ENCODE measurements at places on chromosomes 2 and 18.

GRCh38 chr2:85318222-85319074 is 9.3 kb downstream of the TGOLN2 start:
- DNase-seq, result no peak

- no peak for DNase-seq
These were observed 297.8 kb downstream of the SP3 start for GRCh38 chr2:173667415-173667814.

DNA sequence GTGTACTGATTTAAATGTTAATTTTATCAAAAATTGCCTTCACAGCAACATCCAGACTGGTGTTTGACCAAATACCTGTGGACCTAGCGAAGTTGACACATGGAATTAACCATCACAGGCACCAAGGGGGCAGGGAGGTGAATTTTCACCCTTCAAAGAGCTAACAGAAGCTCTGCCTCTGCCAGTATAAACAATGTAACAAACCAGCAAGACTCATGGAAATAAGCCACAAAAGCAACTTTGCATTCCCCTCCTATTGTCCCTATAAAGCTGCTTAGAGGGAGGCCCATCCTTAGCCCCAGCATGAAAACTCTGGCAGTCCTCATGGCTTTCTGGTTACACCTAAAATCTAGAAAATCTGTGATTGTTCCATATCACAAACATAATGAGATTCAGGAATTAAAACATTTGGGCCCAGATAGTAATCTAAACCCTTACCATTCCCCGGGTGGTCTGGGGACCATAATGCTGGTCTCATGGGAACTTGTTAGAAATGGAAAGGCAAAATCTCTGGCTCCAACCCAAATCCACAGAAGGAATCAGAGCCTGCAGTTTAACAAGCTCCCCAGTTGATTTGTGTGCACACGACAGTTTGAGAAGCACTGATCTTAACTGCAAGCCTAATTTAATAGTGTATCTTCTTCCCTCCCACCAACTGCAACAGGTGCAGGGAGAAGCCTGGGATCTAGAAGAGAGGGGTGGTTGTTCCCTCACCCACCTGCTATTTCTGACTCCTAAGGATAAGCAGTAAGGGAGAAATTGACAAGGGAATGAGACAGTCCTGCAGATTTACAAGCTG is 23.1 kb downstream of the SERPINB11 start:
- no peak for DNase-seq

- DNase-seq, result peak; percentile 73
These were observed 92.0 kb upstream of the MSH2 start for GRCh38 chr2:47310801-47311560.

GRCh38 chr2:37301408-37301807 is 23.2 kb downstream of the PRKD3 start:
- DNase-seq, result peak; percentile 66

GRCh38 chr18:55744206-55744605 is 156.2 kb upstream of the TCF4 start:
- DNase-seq, result no peak

DNA sequence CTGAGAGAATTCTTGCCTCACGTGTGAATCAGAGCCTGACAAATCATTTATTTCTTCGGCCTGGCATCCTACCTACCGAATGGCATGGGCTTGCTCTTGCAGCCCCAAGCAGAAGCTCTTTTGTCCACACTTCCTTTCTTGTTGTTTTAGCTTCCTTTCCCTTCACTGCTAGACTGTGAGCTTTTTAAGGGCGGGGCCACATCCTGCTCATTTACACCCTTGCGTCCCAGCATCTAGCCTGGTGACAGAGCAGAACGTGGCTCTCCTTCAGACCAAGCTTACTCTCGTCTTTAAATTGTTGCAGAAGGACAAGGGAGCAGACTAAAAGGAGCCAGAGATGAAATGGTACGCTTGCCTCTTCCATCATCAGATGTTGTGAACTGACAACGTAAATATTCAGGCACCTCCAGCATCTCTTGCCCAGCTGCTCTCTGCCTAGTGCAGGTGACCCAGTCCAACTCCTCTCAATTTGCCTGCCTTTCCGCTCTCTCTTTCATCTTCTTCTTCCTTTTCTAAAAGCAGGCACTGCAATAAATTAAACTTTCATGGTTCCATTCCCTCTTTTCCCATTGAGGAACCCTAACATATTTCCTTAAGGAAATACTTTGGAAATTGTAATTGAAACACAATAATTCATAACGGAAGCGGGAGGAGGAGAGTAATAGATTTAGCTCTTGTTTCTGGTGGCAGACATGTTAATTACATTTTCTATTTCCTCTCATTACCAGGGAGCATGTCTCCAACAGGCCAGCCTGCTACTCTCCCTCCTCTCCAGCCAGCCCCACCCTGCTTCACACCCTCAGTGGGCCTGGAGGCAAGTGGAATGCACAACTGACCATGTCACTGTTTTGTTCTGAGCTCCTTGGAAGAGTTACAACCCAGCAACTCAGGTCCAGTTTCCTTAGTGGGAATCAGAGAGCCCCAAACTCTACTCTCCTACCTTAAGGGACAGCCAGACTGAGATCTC is 228.1 kb upstream of the TRIB2 start:
- no peak for DNase-seq

GRCh38 chr18:48074929-48075706 is 144.7 kb upstream of the SMAD2 start:
- DNase-seq, result no peak

DNA sequence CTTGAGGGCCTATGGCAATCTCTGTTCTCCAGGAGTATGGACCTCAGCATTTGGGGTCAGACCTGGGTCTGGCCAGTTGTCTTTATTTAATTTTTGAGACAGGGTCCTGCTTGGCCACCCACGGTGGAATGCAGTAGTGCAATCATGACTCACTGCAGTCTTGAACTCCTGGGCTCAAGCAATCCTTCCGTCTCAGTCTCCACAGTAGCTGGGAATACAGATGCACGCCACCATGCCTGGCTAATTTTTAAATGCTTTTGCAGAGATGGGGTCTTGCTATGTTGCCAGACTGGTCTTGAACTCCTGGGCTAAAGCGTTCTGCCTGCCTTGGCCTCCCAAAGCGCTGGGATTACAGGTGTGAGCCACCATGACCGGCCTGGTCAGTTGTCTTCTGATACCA is 46.4 kb upstream of the INHBB start:
- DNase-seq, result peak; percentile 74

DNA sequence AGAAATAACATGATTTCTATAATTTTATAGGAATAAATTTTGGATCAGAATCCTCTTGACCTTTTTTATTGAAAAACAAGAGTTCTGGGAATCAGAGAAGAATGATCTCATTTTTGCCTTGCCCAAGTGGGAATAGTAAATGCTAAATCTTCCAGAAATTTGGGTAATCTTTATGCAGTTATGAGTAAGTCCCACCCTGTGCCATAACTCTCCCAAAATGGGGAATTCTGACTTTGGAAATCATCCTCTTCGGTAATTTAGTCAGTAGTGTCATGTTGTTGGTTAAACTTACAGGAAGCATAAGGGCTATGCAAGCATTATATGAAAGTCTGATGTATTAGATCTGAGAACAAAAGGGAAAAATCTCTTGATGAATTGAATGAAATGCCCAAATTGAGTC is 20.6 kb upstream of the ARHGAP28 start:
- no peak for DNase-seq

- DNase-seq, result peak; percentile 89
These were observed 44.9 kb downstream of the TMEM37 start for GRCh38 chr2:119476301-119477112.

DNA sequence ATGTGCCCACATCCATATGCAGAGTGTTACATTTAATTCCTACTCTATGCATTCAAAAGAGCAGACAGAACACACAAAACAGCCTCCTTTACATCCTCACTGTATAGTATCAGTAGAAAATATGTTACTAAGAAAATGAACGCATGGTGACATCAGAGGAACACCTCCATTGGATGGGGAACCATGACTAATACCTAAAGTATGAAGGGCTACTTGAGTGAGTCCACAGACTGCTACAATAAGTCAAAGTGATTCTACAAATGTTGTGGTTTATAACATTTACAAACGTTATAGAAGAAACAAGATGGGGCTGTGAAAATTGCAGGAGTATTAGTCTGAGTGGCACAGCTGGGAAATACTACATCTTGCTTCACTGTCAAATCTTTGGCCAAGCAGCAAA is 1830.9 kb upstream of the PIK3C3 start:
- DNase-seq, result no peak

DNA sequence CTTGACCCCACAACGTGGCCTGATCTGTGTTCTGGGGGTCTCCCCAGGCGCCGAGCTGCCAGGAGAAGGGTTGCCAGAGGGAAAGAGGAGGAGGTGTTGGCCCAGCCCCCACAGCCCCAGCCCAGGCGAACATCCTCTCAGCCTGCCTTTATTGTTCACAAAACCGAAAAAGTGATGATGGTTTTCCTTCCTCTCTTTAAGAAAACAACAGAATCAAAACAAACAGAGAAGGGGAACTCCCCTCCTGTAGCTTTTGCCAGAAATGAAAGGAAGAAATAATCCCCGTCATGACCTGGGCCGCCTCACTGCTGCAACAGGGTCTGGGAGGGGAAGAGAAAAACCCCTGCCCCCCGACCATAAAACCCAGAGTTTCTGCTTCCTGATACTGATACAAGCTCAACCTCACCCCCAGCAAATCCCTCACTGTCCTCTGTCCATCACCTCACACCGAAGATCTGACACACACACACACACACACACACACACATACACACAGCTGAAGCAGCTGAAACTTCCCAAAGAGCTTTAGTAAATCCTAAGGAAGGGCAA is 52.0 kb downstream of the ZFP36L2 start:
- DNase-seq, result no peak

- no peak for DNase-seq
These were observed 566.6 kb upstream of the VRK2 start for GRCh38 chr2:57479981-57480380.

GRCh38 chr2:101140237-101140636 is 10.9 kb downstream of the TBC1D8 start:
- DNase-seq, result no peak

GRCh38 chr2:206001912-206002311 is 84.1 kb downstream of the INO80D start:
- no peak for DNase-seq

GRCh38 chr2:164554487-164554886 is 66.8 kb downstream of the GRB14 start:
- DNase-seq, result no peak

DNA sequence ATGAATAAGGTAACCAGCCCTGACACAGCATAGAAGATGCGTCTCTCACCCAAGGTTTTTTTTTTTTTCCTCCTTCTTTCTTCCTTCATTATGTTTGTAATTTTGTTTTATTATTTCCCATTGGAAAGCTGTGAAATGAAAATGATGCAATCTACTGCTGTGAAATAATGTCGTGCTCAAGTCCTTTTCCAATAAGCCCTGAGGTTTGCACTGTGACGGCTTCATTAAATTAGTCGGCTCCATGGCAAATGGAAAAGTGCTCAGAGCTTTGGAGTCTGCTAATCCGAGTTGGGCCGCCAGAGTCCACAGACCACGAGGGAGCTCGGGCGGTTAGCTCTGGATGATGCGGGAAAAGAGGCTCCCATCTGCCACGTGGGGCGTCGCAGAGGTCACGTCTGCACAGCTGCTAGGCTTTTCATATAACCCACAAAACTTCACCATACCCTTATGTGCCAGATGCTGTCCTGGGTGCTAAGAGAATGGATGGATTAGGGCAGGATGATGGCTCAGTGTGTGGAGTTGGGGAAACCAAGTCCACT is 92.3 kb upstream of the CAPN13 start:
- DNase-seq, result no peak
